HAP-1 (cell line): ENCODE measurements at places on chromosomes 3 and 15.

GRCh38 chr3:147119346-147119745 is 287.0 kb downstream of the ZIC4 start:
- no peak for DNase-seq

- peak; percentile 31 for DNase-seq
Observed at GRCh38 chr3:114093596-114093995, 37.1 kb downstream of the QTRT2 start.

DNA sequence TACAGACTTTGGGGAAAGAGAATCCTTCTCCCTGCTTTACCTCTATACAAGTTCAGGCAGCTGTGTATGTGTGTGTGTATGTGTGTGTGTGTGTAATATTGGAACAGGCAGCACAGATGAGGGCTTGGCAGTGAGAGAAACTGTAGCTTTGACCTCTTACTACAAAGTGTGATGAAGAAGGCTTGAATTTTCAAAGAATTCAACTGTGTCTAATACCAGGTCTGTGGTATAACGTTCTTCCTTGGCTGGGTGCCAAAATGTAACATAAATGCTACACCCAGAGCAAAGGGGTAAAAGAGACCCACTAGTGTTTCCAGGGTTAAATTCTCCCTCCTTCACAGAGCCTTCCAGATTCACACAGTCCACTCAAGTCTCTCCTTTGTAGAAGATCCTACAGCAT is 51.1 kb downstream of the CHST2 start:
- no peak for DNase-seq

DNA sequence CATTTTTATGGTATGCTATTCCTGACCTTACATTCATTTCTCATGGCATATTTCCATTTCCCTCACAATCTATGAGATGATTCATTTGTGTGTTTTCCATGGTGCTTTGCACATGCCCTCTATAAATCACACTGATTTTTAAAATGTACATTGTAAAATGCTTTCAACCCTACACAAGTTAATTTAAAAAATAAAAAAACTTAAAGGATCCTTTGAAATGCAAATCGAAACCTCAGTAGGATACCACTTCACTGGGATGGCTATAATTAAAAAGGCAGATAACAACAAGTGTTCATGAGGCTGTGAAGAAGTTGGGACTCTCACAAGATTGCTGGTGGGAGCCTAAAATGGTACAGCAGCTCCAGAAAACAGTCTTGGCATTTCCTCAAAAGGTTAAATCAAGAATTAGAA is 83.5 kb downstream of the FMN1 start:
- peak; percentile 75 for DNase-seq

GRCh38 chr3:154018100-154018696 is 103.0 kb upstream of the ARHGEF26 start:
- DNase-seq: peak; percentile 43

- no peak for DNase-seq
Observed at GRCh38 chr3:128556384-128556783, 63.4 kb upstream of the GATA2 start.

DNA sequence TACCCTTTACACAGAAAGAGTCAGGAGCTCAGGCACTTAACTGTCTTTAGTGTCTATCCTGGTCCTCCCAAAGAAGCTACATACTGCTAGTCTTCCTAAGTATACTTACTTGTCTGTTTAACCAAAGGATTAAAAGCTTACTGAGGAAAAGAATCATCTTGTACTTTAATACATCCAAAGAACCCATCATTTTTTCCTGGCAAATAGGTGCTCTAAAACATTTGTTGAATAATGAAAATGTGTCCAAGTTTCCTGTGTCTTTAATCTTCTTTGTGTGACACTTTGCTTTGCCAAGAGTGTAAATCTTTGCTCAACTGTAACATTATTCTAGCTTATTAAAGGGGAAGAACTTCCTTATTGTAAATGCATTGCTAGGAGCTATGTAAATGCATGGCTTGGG is 519.2 kb downstream of the OTOL1 start:
- no peak for DNase-seq

DNA sequence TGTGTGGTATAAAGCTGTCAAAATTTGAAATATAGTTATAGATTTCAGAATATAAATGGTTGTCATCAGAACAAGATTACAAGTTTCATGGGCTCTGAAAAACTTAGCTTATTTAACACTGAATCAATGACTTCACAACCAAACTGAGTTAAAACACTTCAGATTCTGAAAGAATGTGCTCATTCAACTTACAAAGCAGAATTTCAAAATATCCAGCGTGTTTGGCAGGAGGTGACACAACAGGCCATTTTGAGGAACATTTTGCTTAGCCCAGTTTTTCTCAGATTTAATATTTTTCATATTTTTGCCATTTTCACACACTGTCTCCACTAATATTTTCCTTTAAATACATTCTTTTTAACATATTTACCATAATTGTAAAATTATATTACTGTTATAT is 781.1 kb downstream of the TUSC7 start:
- DNase-seq: no peak

- peak; percentile 52 for DNase-seq
Observed at GRCh38 chr3:88807491-88808105, 299.8 kb upstream of the EPHA3 start.

GRCh38 chr15:83289160-83289559 is 4.7 kb upstream of the BNC1 start:
- DNase-seq: no peak

DNA sequence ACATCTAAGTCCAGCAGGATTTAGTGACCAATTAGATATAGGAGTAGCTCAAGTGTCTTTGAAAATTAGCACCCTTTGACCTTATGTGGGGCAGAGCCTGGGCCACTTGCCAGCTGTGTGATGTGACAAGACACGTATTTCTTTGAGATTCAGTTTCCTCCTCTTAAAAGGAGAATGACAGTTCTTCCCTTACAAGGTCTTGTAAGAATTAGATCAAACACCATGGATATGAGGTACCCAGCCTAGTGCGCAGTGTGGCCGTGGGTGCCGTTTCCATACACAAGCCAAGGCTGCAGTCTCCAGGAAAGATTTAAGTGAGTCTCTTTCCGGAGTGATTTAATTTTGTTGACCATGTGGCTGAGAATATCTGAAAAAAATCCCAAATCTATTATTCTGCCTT is 46.3 kb downstream of the ARHGAP31 start:
- no peak for DNase-seq

DNA sequence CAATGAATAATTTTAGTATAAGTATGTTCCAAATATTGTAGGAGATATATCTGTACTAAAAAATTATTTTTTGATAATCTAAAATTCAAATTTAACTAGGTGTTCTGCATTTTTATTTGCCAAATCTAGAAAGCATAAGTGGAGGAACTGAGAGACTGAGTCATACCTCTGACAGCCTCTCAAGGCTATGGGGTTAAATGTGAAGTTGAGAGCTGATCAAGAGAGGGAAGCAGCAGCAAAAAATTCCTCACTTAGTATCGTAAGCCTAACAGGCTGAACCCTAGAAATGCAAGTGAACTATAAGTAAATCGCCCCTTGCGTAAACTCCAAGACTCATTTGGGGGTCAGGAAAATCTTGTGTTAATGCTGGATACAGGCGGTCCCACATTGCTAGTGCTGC is 12.8 kb upstream of the TOPAZ1 start:
- no peak for DNase-seq

GRCh38 chr3:10309736-10310135 is 11.2 kb downstream of the SEC13 start:
- DNase-seq: no peak

DNA sequence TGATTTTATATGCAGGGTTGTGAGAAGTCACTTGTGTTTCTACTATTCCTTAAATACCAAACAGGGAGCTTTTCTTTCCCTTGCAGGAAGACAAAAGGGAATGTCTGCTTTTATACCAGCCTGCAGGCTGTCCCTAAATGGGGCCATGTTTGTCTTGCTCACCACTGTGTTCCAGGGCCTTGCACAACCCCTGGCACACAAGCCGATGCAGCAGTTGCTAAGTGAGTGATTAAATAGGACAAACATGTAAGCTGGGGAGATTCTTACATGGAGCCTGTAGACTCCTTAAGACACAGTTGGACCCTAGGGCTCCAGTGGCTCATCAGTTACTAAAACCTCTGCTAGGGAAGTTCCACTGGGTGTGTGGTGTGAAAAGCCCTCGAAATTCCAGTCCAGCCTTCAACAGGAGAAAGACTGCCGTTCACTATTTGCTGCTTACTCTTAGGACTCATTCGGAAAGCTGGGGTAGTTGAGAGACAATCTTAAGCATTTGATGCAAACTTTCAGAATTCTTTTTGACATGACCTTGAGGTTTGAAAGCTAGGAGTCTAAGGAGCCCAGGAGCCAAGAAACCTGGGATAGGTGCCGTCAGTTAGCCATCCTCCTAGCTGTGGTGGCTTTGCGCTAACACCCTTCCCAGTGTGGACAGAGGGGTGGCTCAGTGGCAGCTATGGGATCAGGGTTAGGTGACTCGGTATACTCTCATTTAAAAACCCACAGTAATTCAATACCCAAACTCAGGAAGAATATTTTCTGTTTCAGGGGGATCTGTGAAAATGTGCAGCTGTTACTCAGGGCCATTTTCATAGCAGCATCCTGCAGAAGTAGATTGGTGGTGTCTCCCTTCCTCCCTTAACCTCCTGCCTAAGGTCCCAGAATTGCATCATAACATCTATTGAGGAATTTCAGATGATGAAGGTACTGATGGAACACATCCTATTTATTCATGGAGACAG is 39.1 kb downstream of the SYNM start:
- no peak for DNase-seq

- no peak for DNase-seq
Observed at GRCh38 chr15:50786438-50786837, 20.9 kb upstream of the SPPL2A start.

DNA sequence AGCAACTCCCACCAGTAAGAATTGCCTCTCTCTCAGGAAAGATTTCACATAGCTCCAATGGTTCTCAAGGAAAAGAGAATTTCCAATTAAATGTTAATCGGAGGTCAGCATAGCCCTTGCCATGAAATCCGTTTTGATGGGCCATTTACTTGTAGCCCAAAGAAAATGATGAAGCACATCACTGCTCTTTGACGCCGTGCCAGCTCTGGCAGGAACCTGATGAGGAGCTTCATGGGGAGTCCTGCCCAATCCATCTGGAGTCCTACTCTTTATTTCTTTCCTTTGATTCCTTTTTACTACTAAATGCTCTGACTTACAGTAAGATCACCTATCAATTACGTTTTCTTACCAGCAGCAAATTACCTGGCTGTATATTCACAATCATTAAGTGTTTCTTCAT is 84.7 kb downstream of the FGF12 start:
- no peak for DNase-seq

DNA sequence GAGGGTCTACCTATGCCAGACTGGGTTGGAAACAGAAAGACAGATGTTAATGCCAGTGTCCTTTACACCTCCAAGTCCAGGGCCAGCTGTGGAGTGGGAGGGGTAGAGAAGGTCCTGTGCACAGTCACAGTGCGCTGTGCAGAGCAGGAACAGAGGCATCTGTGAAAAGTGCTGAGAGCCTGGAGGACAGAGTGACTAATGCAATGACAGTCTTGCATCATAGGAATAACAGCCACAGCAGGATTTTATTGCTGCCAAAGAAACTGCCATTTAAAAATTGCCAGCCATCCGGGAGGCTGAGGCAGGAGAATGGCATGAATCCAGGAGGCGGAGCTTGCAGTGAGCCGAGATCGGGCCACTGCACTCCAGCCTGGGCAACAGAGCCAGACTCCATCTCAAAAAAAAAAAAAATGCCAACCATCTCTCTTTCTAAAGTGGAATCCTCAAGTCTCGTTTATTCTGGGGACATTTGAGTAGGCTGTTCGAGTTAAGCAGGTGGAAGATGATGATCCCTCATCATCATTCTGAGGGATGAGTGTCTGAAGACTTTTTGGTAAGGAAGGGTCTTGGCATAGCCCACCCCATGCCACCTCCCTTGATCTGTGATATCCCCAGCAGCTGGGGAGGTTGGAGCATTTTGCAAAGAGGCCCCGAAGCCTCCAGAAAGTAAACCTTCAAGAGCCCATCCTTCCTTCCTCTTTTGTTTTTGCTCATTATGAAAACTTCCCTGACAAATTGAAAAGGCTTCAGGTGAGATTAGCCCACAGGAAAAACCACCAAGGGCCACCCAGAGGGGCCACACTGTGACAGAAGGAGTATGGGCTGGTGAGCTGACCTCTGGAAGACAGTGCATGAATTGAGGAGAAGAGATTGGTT is 7.7 kb downstream of the CCR2 start:
- no peak for DNase-seq

DNA sequence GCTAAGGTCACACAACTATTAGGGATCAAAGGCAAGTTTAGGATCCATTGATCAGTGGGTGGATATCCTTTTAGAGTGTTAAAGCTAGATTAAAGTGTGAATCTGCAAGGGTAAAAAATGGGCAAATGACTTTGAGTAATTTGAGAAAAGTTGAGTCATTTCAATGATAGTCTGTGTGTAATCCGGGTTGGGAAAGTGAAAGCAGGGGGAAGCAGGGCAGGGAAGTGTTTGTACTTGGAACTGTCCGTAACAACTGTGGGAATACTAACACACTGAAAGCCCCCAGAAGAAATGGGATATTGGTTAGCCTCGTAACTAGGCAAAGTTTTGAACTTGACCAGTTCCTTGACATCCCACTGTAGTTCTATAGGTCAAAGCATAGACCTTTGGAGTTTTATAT is 187.2 kb upstream of the SLITRK3 start:
- DNase-seq: no peak

GRCh38 chr3:10292505-10293419 is at the start of gene GHRL:
TSS of gene GHRL (minus strand) at chr3:10292947. CDS start at chr3:10290180, 2,767 bp downstream.
- DNase-seq: no peak

GRCh38 chr3:65666448-65667091 is 372.1 kb downstream of the MAGI1 start:
- peak; percentile 37 for DNase-seq

DNA sequence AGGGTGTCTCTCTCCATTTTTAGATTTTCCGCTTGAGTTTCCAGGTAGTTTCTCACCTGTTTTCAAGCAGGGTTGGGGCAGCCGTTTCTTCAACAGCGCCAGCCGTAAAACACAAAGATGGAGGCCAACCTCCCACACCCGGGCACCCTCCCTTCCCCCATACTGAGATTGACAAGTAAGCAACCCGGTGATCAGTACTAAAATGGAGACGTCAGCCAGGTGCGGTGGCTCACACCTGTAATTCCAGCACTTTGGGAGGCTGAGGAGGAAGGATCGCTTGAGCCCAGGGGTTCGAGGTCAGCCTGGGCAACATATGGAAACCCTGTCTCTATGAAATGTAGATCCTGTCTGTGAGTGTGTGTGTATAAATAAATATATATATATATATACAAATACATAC is 903 bp upstream of the ZSCAN2 start:
- no peak for DNase-seq

GRCh38 chr3:47441796-47442551 is 33.8 kb downstream of the SCAP start:
- DNase-seq: no peak

GRCh38 chr3:111299192-111299615 is 227.6 kb downstream of the NECTIN3 start:
- no peak for DNase-seq

- peak; percentile 63 for DNase-seq
Observed at GRCh38 chr3:32018757-32019564, 37.4 kb downstream of the ZNF860 start.

DNA sequence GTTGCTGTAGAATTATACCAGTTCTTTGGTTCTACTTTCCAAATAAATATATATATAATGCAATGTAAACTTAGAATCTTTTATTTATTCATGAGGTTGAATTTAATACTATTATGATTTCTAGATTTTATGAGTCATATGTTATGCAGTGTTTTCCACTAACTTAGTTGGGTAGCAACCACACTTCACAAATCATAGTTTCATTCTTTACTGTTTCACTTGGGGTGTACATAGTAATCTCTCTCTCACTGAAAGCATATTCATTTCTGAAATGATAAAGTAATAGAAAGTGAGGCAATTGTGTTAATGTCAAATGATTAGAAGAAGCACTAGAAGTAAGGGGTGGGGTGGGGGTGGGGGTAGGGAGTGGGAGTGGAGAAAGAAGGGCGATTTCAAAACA is 52.6 kb downstream of the IQCH start:
- DNase-seq: no peak

- DNase-seq: no peak
Observed at GRCh38 chr3:149647285-149647684, 10.5 kb downstream of the WWTR1 start.
